ENCODE measurements at places on chromosomes 13 and 19.

GRCh38 chr13:95643936-95644598 is 439 bp downstream of the DZIP1 start:
- DNase-seq = no peak

- DNase-seq = no peak
These were observed 68.8 kb downstream of the SIPA1L3 start for GRCh38 chr19:37975596-37976515.

DNA sequence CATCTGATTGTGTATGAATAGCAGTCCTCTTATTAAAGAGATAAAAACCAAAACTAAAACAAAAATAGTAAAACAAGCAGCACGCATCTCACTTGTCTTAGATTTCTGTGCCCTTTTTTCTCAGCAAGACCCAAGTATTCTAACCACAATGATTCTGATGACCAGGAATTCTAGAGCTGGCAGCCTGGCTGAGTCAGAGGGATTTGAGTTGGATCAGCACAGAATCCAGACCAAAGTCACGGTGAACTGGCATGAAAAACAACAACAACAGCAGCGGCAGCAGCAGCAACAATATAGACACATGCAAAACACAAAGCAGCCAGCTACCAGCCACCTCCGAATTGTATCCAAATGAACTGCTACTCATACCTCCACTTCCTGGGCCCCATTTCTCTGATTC is 360.5 kb downstream of the KCNRG start:
- DNase-seq = no peak

- DNase-seq = no peak
These were observed 5.1 kb downstream of the CBARP start for GRCh38 chr19:1232652-1233072.

DNA sequence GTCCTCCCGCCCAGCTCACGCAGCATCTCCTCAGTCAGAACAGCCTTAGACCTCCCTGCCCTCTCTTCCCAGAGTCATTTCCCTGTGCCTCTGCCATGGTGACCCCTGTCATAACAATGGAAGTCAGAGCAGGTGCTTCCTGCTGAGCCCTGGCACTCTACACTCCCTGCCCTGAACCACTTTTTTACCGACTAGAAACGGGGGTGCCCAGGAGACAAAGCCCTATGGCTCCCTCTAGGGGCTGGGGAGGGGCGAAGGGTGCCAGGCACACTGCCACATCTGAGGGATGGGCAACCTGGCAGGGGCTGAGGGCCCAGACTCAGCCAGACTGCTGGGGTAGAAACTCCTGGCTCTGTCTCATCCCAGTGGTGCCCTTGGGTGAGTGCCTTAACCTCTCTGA is 16.4 kb downstream of the ZNF574 start:
- DNase-seq = no peak

GRCh38 chr13:110448230-110448629 is 113.3 kb downstream of the RAB20 start:
- no peak for DNase-seq

DNA sequence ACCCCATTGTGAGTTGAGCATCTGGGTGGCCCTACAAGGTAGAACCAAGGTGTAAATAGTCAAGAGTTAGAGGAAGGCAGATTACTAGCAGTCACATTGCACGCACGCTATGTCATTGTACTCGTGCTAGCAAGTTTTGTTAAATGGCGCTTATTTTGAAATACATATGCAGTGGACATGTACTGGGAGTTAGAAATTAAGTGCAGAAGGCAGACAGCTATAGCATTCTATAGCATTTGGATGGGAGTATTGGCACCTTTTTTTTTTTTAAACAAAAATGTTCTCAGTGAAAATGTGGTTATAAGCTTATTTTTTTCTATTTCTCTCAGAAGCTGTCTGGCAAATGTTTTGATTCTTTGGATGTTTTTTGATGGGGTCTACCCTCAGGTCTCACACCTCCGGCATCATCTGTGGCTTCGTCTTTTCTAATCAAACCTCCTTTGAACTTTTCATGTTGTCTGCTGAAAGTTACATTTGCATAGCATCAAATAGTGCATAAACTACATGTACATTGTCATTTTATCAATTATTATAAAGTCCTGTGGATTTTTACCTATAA is 68.1 kb downstream of the ARHGEF7 start:
- no peak for DNase-seq

DNA sequence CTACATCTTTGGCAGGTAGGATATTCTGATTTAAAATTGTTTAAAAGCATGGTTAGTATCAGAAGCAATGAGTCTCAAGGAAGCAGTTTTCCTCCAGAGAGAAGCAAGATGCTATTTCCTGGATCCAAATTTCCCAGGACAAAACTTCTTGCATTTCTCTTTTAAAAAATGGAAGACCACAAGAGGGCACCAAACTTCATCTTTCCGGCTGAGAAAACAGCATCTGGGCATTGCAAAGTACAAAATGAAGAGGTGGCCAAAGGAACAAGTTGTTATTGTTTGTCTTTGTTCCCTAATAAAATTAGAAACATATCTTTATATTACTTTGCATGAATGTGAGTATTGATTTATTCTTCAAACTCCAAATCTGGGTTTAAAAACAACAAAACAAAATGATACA is 60.0 kb upstream of the LRCH1 start:
- no peak for DNase-seq

DNA sequence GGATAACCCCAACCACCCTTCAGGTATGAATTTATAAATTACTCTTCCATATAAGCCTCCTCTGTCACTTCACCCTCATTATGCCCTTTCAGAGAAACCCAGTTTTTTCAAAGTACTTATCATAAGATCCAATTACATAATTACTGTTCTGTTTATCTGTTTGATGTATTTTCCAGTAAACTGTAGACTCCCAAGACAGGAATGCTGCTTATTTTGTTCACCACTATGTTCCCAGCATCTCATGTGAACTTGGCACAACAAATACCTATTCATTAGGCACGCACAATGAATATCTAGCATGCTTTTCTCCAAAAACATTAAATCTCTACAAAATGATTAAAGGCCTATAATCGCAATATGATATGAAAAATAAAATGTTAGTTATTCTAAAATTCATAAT is 13.2 kb downstream of the ENOX1 start:
- no peak for DNase-seq
